ENCODE measurements at places on chromosomes 7 and 10.

GRCh38 chr7:28520074-28521015, 108.0 kb downstream of the CREB5 start:
- no peak for DNase-seq

DNA sequence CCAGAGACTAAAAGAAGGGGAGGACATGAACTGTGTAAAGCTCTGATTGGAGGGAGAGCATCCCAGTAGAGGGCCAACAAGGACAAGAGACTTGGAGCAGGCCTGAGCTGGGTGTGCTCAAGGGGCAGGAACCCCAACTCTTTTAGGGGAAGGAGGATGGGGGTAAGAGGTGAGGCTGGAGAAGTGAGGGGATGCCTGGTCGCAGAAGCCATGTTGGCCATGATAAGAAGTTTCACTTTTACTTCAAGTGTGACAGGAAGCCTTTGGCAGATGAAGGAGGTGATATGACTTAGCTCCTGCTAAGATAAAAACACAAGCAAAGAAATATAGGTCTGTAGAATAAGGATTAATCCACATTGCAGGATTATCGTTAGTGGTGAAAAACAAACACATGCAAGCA, 208.3 kb downstream of the JAZF1 start:
- no peak for DNase-seq

GRCh38 chr7:25067726-25068501, 57.1 kb downstream of the CYCS start:
- no peak for DNase-seq

GRCh38 chr7:101783381-101784181, 33.8 kb upstream of the CUX1 start:
- DNase-seq, result no peak
